IPS-NIHi11 (cell line): ENCODE measurements at places on chromosomes 11 and 22.

DNA sequence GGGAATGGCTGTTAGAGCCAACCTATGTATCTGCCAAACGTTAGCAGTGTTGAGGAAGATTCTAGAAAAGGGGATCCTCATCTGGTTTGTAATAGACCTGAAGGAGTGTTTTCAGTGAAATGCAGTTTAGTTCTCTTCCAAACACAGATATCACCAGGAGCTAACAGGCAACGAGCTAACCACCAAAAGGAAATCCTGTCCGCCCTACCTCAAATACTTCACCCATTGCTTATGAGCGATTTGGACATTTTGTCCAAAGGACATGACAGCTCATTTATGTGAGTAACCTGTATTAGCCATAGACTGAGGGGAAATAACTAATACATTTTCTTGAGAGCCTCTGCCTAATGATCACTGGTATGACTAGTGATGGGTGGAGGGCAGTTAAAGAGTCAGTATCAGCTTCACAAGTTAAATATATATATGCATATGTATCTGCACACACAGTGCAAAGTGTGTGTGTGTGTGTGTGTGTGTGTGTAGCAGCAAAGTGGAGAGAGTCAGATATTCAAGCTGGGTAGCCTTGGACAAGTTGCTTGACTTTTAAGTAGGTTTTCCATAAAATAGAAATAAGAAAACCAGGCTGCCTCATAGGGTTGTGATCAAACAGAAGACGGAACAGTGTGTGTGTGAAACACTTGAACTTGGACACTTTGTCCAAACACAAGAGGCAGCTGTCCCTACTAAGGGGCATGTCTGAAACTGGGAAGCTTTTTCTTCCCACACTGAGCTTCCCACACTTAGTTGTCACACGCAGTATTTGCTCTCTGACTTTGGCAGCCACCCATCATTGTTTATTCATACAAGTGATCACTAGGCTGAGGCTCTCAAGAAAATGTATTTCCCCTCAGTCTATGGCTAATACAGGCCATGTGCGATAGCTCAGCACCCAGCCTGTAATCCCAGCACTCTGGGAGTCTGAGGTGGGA is 940 bp upstream of the C11orf91 start:
- no peak for DNase-seq

- no peak for DNase-seq
Measured at GRCh38 chr11:19849107-19849789, 136.6 kb downstream of the NAV2 start.

GRCh38 chr11:92137747-92138146 is 86.9 kb upstream of the FAT3 start:
- no peak for DNase-seq

- no peak for DNase-seq
Measured at GRCh38 chr22:25205847-25206246, 6.2 kb downstream of the CRYBB3 start.
